ENCODE measurements at places on chromosomes 5 and 9.

DNA sequence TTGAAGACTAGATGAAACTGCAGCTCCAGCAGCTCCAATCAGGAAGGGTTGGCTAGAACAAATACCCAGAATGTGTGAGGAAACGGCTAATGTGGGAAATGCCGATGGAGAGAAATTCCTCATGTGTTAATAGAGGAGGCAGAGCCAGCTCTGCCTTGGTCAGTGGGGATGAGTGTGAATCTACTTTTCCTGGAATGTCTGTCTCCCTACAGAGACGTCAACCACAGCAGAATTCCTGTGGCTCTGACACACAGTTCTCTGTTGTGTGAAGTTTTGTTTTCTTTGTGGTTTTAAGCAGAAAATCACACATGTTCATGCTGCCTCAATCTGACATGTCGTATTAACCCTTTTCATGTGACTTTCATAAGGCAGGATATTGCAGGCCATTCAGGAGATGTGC is 476.6 kb upstream of the WWC1 start:
- peak; percentile 64 for DNase-seq

GRCh38 chr9:21350787-21351186 is at the start of gene IFNA6:
IFNA6 (minus strand) TSS chr9:21350887; CDS start chr9:21350887, 0 bp downstream.
- DNase-seq = no peak

DNA sequence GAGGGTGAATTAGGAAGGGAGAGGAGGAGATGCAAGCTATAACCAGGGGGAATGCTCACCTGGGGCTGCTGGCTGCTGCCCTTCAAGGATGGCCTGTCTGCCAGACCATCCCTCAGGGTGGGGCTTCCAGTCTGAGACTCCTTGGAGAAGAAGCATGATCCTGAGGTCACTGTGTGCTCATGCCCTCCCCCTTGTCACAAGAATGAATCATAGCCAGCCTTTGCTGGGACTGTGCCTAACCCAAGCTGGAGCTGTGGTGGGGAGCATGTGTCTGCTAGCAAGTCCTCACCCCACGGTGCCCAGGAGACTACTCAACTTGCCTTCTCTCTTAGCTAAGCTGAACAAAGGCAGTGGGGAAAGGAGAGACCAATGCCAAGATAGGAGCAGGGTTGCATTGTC is 463.6 kb downstream of the SPOCK1 start:
- no peak for DNase-seq

GRCh38 chr9:81389569-81389993 is 299.8 kb downstream of the TLE1 start:
- no peak for DNase-seq

DNA sequence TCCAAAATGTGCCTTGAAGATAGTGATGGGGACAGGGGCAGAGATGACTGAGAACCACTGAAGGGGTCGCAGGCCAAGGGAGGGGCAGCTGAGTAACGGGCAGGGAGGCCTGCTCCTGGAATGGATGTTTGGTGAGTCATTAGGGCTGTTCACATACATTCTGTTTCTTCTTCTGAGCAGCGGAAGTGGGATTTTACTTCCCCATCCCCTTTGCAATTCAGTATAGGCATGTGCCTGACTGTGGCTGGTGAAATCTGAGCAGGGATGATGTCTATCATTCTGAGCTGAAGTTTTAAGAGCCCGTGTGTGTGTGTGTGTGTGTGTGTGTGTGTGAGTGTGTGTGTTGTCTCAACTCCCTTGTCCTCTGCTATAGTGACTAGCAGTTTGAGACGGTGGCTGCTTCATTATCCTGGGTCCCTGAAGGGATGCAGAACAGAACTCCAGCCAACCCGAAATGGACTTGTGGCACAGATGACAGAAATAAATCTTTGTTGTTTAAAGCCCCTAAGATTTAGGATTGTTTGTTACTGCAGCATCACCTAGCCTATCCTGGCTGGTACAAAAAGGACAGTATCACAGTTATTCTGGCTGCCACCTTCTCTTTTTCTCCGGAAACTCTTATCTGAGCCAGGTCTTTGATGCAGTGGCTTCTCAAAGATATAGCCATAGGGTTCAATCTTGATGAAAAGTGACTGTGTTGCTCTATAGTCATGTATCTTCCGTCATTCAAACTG is 29.2 kb upstream of the TGFBI start:
- no peak for DNase-seq

DNA sequence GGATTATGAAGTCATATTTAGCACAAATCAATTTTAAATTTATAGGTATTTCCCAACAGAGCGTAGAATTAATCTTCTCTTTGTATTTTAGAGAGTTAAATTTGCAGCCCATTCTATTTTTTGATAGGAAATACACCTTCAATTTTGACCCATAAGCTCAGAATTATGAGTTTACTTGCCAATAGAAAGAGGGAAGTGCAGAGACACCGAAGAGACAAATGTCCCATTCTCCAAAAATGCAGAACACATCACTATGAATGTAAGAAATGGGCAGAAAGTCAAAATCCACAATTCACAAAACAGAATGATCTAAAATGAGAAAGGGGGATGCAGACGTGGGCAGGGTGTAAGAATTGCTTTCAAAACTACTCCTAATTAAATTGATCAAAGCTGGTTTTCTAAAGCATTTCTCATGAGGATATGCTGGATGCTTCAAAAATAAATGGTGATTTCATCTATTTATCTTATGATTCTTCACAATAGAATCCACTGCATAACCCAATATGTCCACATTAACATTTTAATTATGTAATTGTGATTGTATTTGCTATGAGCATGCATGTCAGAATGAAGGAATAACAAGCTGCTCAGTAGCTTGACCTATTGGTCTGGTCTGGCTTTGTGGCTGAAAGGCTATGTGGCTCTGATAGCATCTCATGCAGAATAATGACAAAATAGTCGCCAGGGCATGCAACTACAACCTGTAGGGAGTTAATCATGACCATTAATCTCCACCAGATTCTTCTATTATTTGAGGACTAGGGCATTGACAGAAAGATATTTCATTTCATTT is 550.1 kb upstream of the CDH18 start:
- DNase-seq = no peak

- DNase-seq = no peak
Observed at GRCh38 chr5:77632526-77633206, 5.8 kb downstream of the OTP start.

GRCh38 chr9:121322037-121322736 is 47.9 kb downstream of the STOM start:
- no peak for DNase-seq

GRCh38 chr9:99103901-99104458 is 933 bp upstream of the TGFBR1 start:
- no peak for DNase-seq

DNA sequence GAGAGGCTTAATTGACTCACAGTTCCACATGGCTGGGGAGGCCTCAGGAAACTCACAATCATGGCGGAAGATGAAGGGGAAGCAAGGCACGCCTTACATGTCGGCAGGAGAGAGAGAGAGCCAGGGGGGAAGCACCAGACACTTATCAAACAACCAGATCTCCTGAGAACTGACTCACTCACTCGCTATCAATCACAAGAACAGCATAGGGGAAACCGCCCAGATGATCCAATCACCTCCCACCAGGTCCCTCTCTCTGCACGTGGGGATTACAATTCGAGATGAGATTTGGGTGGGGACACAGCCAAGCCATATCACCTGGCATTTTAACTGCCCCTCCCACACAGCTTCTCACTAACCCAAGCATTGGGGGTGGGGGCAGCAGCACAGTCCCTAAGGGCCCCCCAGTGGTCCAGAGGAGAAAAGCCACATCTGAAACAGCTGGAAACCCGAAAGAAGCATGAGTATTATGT is 76.1 kb upstream of the ASS1 start:
- DNase-seq = no peak

GRCh38 chr9:82555431-82556051 is 507.4 kb downstream of the RASEF start:
- no peak for DNase-seq

GRCh38 chr5:141878711-141879425 is 658 bp upstream of the PCDH1 start:
- DNase-seq = no peak

DNA sequence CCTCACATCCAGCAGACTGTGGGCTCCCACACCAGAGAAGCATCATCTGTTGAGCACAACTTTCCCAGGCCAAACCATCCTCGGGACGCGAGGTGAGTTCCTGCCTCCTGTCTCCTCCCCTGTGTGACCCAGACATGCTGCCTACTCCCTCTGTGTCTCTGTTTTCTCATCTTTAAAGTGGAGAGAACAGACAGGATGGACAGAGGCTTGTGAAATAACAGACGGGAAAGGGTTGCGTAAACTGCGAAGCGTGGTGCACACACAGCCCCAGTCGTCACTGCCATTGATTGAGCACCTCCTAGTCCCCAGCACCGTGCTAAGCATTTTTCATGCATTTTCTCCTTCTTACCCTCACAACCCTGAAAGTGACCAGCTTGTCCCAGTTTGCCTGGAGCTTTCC is 52.1 kb upstream of the LMX1B start:
- DNase-seq = no peak

GRCh38 chr9:125841444-125841843 is 94.3 kb downstream of the PBX3 start:
- DNase-seq = no peak

DNA sequence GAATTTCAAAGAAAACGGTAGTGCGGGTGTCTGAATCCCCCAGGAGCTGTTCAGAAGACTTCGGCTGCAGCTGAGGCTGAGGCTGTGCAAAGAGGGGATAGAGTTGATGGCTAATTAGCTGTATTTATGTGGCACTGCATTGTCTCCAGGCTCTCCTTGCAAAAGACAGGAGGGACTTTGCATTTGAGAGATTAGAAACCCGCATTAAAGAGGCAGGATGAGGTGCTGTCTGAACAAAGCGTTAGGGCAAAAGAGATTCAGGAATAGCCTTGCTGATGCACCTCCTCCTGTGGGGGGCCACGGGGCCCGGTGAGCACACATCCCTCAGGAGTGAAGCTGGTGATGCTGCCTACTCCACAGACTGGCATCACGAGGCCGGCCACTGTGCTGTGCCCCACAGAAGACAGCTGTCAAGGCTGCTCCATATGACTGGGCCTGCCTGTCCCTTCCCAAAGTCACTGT is 343.6 kb upstream of the DAP start:
- no peak for DNase-seq

GRCh38 chr5:113760486-113760885 is 247.0 kb downstream of the YTHDC2 start:
- DNase-seq = no peak

GRCh38 chr9:107810461-107810961 is 320.9 kb upstream of the KLF4 start:
- DNase-seq = no peak

- DNase-seq = no peak
Observed at GRCh38 chr9:100090880-100091279, 7.9 kb downstream of the ERP44 start.

GRCh38 chr5:5795074-5795771 is 372.7 kb downstream of the ICE1 start:
- DNase-seq = no peak

GRCh38 chr9:125889476-125890419 is 142.6 kb downstream of the PBX3 start:
- peak; percentile 36 for DNase-seq

- DNase-seq = no peak
Observed at GRCh38 chr9:97511655-97512427, 10.4 kb downstream of the TMOD1 start.

DNA sequence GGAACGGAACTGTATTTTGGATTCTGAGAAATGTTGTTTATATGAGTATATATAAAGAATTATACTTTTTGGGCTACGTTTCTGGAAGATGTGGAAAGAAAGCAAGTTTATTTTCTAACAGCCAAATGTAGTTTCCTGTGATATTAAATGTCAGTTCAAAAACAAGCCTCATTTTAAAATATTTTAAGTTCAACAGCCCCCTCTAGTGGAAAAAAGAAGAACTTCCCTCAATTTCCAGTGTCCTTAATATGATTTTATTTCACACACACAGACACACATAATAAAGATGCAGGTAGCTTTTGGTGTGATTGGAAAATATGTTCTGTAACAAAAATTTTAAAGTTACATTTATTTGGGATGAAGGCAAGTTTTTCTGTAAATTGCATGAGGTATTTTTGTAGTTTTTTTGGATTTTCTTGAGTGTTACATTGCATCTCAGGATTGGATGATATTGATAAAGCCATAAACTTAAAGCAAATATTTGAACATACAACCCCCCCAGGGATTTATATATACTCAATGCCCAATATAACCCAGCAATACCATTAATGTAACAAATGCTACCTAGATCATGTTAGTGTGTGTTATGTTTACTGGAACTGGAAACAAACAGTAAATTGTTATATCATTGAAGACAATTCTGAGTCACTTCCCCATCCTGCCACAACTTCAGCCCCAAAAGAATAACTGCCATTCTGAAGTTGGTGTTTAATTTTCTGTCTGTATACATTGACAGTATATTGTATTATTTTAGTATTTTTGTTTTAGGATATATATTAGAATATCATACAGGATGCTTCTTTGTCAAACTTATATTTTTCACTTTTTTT is 54.0 kb downstream of the CCDC171 start:
- no peak for DNase-seq

GRCh38 chr9:131178382-131178781 is 53.0 kb downstream of the NUP214 start:
- peak; percentile 74 for DNase-seq

- no peak for DNase-seq
Observed at GRCh38 chr9:13568841-13569601, 289.5 kb upstream of the MPDZ start.

GRCh38 chr9:130194378-130194932 is 22.3 kb downstream of the NCS1 start:
- DNase-seq = no peak

DNA sequence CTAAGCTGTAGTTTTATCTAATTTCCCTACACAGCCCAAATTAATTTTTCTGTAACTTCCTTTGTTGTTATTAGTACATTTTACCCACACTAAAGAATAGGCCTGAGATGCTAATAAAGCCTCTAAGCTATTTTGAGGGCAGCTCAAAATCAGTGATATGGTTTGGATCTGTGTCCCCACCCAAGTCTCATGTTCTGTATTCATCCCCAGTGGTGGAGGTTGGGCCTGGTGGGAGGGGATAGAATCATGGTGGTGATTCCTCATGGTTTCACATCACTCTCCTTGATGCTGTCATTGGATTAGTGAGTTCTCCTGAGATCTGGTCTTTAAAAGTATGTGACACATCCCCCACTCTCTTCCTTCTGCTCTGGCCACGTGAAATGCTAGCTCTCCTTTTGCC is 27.3 kb downstream of the LURAP1L start:
- DNase-seq = no peak

GRCh38 chr9:75927356-75927755 is 36.9 kb downstream of the PCSK5 start:
- DNase-seq = no peak

- no peak for DNase-seq
Observed at GRCh38 chr5:6652025-6652424, 18.8 kb downstream of the SRD5A1 start.
